ENCODE measurements at places on chromosomes 1 and 21. TPM values are rescaled to one million over a fixed set of nuclear protein-coding genes. Genes with fewer than 3 reads are reported as not detected.

SYNC gene
- 19.0 TPM for total RNA-seq

S100A16 gene
- total RNA-seq = 85.1 TPM

ELOVL1 gene
- 24.3 TPM for total RNA-seq

VCAM1 gene
- total RNA-seq = 7.0 TPM

CASZ1 gene
- 50.3 TPM for total RNA-seq

RHBDL2 gene
- total RNA-seq = not detected

KRTAP12-2 gene
- total RNA-seq = not detected

DNA sequence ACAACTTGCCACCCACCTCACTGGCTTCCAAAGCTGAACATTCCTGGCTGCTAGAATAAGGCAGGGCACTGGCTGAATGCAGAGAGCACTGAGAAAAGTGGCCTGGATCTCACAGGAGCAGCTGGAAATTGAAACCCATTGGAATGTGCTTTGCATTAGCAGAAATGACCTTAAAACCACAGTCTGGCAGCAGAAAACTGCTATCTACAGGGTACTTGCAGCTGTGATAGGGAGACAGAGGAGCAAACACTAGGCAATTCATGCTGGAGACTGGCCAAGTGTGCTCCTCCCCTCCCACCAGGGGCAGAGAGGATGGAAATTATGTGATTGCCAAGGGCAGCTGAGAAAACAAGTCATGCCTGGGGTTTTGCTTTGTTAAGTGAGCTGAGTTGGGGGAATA lies 47.2 kb downstream of the HSD3B1 start:
- H3K4me3 ChIP-seq = no peak overlapping the region
- no peak for DNase-seq
- no peak overlapping the region for H3K27ac ChIP-seq
- H3K27me3 ChIP-seq = no peaks in the 10 kb centered on the region
- no peaks in the 10 kb centered on the region for H3K36me3 ChIP-seq
- H3K4me1 ChIP-seq = no peaks in the 10 kb centered on the region

- no peaks in the 10 kb centered on the region for H3K36me3 ChIP-seq
- DNase-seq = no peak
- no peak overlapping the region for H3K4me3 ChIP-seq
- H3K4me1 ChIP-seq = no peaks in the 10 kb centered on the region
Observed at GRCh38 chr1:194865383-194865782, 1679.0 kb upstream of the B3GALT2 start.

- no peaks in the 10 kb centered on the region for H3K27me3 ChIP-seq
- no peak overlapping the region for H3K27ac ChIP-seq
- no peak for DNase-seq
- no peak overlapping the region for H3K4me3 ChIP-seq
Observed at GRCh38 chr1:54510715-54511270, 37.2 kb upstream of the ACOT11 start.

GRCh38 chr1:90502194-90502593 lies 214.9 kb downstream of the BARHL2 start:
- H3K4me3 ChIP-seq = no peak overlapping the region
- H3K27me3 ChIP-seq = no peaks in the 10 kb centered on the region
- H3K4me1 ChIP-seq = no peaks in the 10 kb centered on the region
- no peak overlapping the region for H3K27ac ChIP-seq

GRCh38 chr1:174938281-174939007 lies 61.3 kb upstream of the CACYBP start:
- DNase-seq = no peak
- H3K4me3 ChIP-seq = no peak overlapping the region
- H3K27me3 ChIP-seq = no peaks in the 10 kb centered on the region
- no peaks in the 10 kb centered on the region for H3K36me3 ChIP-seq

DNA sequence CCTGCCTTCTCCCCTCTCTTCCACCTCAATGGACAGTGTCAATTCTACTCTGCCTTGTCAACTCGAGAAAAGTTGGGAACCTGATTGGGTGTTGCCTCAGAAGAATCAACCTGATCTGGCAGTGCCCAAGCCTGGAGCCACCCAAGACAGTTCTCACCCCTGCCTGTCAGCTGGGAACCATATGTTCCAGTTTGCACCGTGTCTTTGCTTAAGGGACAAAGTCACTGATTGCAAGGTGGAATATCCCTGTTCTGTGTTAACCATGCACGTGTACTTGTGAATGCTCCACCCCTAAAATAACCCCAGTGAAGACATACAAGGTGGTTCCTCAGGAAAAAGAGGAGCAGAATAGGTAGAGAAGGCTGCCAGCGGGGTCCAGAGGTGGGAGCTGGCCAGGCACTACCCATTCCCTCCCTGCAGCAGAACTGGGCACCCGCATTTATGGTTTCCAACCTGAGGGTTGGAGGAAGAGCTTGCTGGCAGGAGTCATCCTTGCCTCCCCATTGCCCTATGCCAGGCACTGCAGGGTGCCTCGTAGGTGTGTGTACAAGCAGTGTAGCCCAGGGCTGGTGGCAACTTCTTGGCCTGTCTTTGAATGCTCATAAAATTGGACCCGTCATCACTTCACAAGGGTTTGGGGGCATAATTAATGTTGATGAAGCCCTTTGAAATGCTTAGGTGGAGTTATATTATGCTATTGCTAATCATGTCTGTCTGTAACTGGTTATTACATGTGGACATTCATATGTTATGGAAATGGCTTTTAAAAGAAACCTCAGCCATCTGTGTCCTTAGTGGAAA lies 11.3 kb downstream of the NIPAL3 start:
- H3K27me3 ChIP-seq = no peaks in the 10 kb centered on the region
- no peak overlapping the region for H3K4me3 ChIP-seq

DNA sequence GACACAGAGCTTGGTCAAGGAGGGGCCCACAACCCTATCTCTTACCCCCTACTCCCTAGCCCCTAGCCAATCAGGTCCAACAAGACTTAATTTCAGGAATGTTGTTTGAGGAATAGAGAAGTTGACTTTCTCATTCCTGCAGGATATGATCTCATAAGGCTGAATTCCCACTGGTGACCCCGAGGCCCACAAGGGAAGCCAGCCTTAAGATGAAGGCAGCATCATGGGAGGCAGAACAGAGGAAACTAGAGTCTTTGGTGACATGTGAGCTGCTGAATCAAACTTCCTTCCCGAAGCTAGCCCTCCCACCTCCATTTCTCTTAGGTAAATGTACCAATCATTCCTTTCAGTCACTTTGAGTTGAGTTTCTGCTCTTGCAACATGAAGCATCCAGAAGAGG lies 9.1 kb upstream of the PDIK1L start:
- no peak overlapping the region for H3K4me3 ChIP-seq
- DNase-seq = no peak
- H3K36me3 ChIP-seq = no peaks in the 10 kb centered on the region
- H3K27me3 ChIP-seq = no peaks in the 10 kb centered on the region

- H3K4me3 ChIP-seq = no peak overlapping the region
- H3K4me1 ChIP-seq = peaks cover 8% of the 10 kb centered on the region
- H3K27ac ChIP-seq = no peak overlapping the region
Observed at GRCh38 chr21:26388731-26389231, 184.3 kb downstream of the CYYR1 start.

- H3K27me3 ChIP-seq = no peaks in the 10 kb centered on the region
- H3K36me3 ChIP-seq = peaks cover 26% of the 10 kb centered on the region
- DNase-seq = no peak
- no peak overlapping the region for H3K27ac ChIP-seq
Observed at GRCh38 chr1:10622910-10623685, 148.3 kb downstream of the PEX14 start.

DNA sequence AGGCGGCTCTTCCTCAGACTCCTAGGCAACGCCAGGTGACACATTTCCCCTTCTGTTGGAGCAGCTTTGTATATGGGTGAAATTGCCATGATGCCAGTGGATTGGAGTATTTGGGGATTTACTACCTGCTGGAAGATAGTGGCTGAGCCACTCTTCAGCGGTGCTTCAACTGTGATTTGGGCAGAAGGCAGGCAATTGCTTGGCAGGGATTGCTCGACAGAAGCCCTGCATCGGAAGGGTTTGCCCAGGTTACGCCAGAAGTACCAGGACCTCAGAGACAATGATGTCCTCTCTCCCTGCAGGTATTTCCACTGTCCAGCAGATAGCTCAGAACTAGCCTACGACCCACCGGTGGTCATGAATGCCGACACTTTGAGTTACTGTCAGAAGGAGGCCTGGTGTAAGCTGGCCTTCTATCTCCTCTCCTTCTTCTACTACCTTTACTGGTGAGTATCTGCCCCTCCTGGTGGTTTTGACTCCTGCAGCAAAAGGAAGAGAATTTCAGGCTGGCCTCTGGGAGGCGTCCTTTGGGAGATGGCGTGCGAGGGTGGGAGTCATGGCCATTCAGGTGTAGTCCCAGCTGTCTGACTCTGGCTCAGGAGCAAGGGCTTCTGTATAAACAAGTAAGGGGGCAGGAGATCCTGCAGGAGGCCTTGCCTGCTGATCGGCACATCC lies 118.3 kb downstream of the CNIH3 start:
- H3K27me3 ChIP-seq = no peaks in the 10 kb centered on the region
- H3K4me3 ChIP-seq = no peak overlapping the region
- peak overlapping the region; percentile 70 for H3K27ac ChIP-seq
- peaks cover 29% of the 10 kb centered on the region for H3K4me1 ChIP-seq
- DNase-seq = no peak

- no peak overlapping the region for H3K27ac ChIP-seq
- no peaks in the 10 kb centered on the region for H3K36me3 ChIP-seq
- no peak for DNase-seq
- H3K27me3 ChIP-seq = no peaks in the 10 kb centered on the region
Observed at GRCh38 chr1:166814611-166815010, 24.7 kb upstream of the POGK start.

DNA sequence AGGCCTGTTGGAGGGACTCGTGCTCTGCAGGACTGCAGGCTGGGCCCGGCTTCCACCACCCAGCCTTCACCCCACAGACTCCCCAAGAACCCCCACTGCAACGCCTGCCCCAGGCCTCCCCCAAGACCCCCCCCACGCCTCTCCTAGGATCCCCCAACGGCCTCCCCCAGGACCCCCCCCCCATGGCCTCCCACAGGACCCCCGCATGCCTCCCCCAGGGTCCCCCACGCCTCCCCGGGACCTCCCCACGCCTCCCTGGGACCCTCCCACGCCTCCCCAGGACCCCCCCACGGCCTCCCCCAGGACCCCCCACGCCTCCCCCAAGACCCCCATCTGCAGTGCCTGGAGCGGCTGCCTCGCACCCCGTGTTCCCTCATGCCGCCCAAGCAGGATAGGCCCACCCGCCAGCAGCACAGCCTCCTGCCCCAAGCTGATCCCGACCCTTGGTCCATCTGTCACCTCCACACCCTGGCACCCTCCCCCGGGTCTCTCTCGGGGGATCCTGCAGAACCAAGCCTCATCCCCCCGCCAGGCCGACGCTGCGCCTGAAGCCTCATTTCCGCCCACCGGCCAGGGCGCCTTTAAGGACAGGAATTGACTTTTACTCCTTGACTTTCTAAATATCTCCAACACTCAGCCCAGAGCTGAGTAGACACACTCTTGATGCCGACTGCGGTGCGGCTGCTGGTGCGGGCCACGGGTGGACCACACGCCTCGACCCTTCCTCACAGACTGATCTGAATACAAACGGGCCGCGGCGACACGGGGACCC lies 14.1 kb upstream of the RNF223 start:
- no peak overlapping the region for H3K27ac ChIP-seq
- DNase-seq = no peak
- H3K27me3 ChIP-seq = no peaks in the 10 kb centered on the region
- no peaks in the 10 kb centered on the region for H3K36me3 ChIP-seq

DNA sequence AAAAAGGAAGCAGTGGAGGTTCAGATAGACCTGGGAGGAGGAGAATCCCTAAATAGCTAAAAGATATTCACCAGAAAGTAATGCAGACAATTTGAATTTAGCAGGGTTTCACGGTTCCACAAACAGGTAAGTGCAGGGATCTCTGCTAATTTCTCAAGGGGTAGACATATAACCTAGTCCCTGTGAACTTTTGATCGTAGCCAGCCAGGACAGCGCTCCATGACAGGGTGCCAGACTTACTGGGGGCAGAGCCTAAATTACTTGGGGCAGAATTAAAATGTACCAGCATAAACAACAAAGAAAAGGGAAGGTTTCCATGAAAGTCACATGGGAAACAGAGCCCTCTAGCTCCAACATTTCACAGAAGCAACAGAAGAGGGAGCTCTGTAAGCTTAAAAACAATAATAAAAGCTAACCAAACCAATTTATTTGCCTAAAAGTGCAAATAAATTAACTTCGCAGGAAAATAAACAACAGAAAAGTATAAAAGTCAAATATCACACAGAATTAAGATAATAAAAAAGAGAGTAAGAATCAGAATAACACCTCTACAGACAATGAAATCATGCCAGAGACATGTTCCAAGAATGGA lies 198.3 kb downstream of the DUSP10 start:
- H3K4me3 ChIP-seq = no peak overlapping the region
- H3K27me3 ChIP-seq = no peaks in the 10 kb centered on the region
- no peak for DNase-seq
- H3K36me3 ChIP-seq = no peaks in the 10 kb centered on the region
- no peak overlapping the region for H3K27ac ChIP-seq
- no peaks in the 10 kb centered on the region for H3K4me1 ChIP-seq

- no peaks in the 10 kb centered on the region for H3K4me1 ChIP-seq
- peak within 1 kb of the TSS; percentile 63 for H3K27ac ChIP-seq
- H3K27me3 ChIP-seq = no peaks in the 10 kb centered on the region
- peaks cover 8% of the 10 kb centered on the region for H3K36me3 ChIP-seq
- peak; percentile 91 for DNase-seq
- peak within 1 kb of the TSS; percentile 33 for H3K4me3 ChIP-seq
Observed at GRCh38 chr1:113978863-113979702, at the start of gene OLFML3. Gene OLFML3 (plus strand): TSS chr1:113979474. CDS start chr1:113979517, 43 bp downstream.

DNA sequence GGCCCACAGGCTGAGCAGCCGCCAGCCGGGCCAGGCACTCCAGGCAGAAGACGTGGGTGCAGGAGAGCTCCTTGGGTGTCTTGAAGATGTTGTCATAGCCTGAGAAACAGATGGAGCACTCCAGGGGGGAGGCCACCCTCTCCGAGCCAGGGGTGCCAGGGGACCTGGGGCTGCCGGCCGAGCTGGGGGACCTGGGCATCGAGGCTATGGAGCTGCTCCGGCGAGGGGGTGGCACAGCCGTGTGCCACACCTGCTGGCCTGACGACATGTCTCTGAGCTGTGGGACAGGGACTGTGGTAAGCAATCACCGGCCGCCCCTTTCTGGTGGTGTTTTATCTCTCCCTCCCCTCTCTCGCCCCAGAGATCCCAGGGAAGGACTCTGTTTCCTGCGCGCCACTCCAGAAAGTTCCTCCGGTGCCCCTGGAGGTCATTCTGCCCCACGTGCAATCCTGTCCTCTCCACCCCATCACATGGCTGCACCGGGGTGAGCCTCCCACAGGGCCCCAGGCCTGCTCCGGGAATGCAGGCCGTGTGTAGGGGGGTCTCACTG lies 1.7 kb downstream of the RNF223 start:
- H3K4me1 ChIP-seq = no peaks in the 10 kb centered on the region
- no peak for DNase-seq
- H3K4me3 ChIP-seq = no peak overlapping the region
- H3K27me3 ChIP-seq = no peaks in the 10 kb centered on the region

DNA sequence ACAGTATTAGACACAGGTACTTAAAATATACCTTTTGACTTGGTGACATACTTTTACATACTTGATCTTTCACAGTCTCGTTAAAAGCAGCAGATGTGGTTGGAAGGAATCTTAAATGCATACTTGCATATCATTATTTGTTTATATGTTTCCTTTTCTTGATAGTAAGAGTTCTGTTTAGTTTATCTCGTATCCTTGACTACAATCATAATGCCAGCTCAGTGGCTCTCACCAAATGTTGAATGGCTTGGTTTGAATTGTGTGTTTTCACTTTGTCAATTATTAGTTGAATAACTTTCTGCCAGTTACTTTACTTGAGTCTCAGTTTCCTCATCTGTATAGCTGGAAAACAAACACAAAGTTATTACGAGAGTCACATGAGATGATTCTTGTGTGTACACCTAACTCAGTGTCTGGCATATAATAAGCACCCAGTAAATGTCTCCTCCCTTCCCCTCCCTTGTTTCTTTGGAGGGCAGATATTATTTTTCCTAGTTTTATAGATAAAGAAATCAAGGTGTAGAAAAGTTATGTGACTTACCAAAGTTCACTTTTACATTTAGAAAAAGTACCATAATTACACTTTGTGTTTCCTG lies 131.6 kb upstream of the IVNS1ABP start:
- H3K4me1 ChIP-seq = no peaks in the 10 kb centered on the region
- H3K27ac ChIP-seq = no peak overlapping the region
- no peaks in the 10 kb centered on the region for H3K36me3 ChIP-seq
- no peak overlapping the region for H3K4me3 ChIP-seq

Data from right atrium auricular region (tissue), 2 donors.